ENCODE measurements at places on chromosomes 6 and 20. TPM values are rescaled to one million over a fixed set of nuclear protein-coding genes. Genes with fewer than 3 reads are reported as not detected.

The TP53TG5 gene
- not detected for total RNA-seq

The KIF3B gene
- 25.3 TPM for total RNA-seq

The NNAT gene
- total RNA-seq, result 2.8 TPM

The FAM209B gene
- total RNA-seq, result not detected

The KHDC1L gene
- total RNA-seq, result not detected

The TCF15 gene
- not detected for total RNA-seq

The RBBP8NL gene
- not detected for total RNA-seq

The RAET1G gene
- 2.2 TPM for total RNA-seq

The EDEM2 gene
- total RNA-seq, result 27.4 TPM

The SLC44A4 gene
- total RNA-seq, result 0.36 TPM

The SLC17A3 gene
- total RNA-seq, result not detected

The SIRPB2 gene
- total RNA-seq, result not detected

The TCF19 gene
- total RNA-seq, result 14.2 TPM

The FLRT3 gene
- 6.6 TPM for total RNA-seq

The ENPP5 gene
- total RNA-seq, result under 0.01 TPM

The ASCC3 gene
- total RNA-seq, result 155 TPM

The CTAGE9 gene
- not detected for total RNA-seq

The MYMX gene
- total RNA-seq, result not detected

The UNC5CL gene
- total RNA-seq, result not detected

The CDSN gene
- not detected for total RNA-seq

The SIRPD gene
- not detected for total RNA-seq

The TULP1 gene
- total RNA-seq, result not detected

The FUCA2 gene
- 52.5 TPM for total RNA-seq

The XKR7 gene
- not detected for total RNA-seq

The THBD gene
- under 0.01 TPM for total RNA-seq

The TRAPPC3L gene
- not detected for total RNA-seq

The HLA-DRA gene
- not detected for total RNA-seq

The SMPDL3A gene
- total RNA-seq, result 9.7 TPM

The GJA10 gene
- total RNA-seq, result not detected

The FAM184A gene
- total RNA-seq, result not detected

Measured in IMR-90 (cell line).